CD4-positive, alpha-beta T cell treated with Interleukin-6 at 100 ng/mL for 8 hours (primary cell): ENCODE measurements at places on chromosomes 6 and 20.

DNA sequence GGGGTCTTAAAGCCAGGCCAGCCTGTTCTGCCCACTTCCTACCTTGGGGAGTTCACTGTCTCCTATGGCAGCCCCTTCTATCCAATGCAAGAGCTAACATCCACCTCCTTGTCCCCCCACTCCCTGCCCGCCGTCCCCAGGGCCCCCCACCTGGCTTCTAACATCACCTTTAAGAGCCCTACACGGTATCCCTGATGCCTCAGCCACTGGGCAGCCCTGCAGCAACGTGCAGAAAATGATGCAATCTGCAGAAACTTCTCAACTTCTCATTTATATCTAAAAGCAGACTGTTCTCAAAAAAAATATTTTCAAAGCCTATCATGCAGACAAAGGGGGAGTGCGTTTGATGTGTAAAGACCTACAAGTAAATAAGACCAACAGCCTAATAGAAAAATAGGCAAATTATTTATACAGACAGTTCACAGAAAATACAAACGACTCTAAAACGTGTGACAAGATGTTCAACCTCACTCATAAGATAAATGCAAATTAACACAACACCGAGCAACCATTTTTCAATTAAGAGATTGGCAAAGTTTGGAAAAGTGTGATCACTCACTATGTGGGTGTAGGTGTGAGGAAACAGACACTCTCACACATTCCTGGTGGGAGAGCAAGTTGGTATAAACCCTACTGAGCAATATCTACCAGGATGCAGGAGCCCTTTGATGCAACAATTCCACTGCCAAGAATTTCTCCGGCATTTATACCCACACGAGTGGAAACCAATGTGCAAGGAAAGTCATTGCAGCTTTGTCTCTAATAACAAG, 15.1 kb upstream of the HCK start:
- no peak for DNase-seq

DNA sequence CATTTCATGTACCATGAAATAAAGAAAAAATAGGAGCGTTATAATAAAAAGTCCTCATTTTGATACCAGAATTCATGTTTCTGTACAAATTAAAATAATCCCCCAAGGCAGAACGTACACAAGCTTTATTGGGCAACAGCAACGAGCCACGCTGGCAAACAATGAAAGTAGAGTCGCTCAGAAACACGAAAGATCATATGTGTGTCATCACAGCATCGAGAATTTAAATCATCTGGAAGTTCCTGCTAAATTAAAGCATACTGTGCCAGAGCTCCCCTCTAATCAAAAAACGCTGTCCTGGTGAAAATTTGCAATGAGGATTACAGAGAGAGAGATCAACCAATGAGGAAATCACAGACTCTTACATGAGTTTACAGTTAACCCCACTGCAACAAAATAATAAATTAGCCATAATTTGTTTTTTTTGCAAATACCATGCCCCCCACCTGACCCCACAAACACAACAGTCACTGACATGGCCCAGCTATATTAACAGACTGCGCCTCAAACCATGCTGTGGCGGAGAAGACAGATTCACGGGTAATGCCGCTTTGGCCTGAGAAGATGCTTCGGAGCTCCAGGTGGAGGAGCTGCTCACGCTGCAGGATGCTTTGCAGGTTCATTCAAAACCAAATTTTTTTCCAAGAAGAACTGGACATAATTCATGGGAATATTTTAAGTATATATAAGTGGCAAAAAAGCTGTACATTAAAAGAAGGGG, 54.3 kb upstream of the NFATC2 start:
- no peak for DNase-seq

DNA sequence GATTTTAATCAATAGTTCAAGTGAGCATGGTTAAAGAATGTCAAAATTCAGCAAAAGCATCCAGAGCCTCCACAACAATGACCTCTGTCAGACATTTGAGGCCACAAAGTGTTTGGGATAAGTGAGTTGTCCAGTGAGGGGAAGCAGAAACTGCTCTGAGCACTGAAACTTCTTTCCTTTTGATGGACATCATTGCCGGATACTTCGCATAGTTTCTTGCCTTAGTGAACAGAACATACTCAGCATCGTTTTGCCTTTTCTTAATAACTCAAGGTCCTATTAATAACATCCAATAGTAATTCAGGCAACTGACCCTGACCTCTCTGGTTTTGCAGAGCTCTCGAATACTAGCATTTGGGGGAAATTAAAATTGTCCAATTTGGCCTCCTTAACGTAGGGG, 78.6 kb downstream of the EDN3 start:
- DNase-seq, result no peak

DNA sequence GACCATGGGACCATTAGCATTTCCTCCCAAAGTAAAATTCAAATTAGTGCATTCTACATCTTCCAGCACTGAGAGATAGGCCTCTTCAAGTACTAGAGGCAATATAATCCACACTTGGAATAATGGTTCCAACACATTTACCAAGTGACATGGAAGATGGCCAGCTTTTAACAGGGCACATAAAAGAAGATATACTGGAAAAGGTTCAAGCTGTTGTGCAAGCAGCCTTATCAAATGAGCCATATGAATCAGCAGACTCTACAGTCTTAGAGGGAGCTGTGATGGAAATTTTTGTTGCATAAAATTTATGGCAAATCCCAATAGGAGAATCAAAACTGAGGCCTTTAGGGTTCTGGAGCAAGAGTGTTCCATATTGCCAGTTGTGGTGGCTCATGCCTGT, 526.6 kb upstream of the IRAK1BP1 start:
- DNase-seq, result no peak

DNA sequence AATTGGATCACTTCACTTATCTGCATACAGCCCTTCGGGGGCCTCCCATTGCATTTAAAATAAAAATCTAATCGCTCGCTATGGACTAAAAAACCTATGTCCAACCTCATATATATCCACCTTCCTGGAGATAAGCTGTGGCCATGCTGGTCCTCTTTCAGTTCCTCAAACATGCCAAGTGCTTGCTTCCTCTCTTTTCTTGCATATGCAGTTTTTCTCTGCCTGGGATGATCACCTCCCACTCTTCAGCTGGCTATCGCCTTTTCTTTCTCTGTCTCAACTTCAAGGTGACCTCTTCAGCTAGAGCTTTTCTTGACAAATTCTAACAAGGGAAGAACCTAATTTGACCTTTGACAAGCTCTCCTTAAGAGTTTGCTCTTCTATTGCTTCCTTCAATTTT, 5.6 kb upstream of the TFB1M start:
- no peak for DNase-seq
